ENCODE measurements at places on chromosomes 13 and 19. TPM values are rescaled to one million over a fixed set of nuclear protein-coding genes. Genes with fewer than 3 reads are reported as not detected.

Gene UBE2M
- polyA plus RNA-seq: 95.9 TPM

- no peak for DNase-seq
These were observed 40.7 kb downstream of the STARD13 start for GRCh38 chr13:33244907-33245287.

DNA sequence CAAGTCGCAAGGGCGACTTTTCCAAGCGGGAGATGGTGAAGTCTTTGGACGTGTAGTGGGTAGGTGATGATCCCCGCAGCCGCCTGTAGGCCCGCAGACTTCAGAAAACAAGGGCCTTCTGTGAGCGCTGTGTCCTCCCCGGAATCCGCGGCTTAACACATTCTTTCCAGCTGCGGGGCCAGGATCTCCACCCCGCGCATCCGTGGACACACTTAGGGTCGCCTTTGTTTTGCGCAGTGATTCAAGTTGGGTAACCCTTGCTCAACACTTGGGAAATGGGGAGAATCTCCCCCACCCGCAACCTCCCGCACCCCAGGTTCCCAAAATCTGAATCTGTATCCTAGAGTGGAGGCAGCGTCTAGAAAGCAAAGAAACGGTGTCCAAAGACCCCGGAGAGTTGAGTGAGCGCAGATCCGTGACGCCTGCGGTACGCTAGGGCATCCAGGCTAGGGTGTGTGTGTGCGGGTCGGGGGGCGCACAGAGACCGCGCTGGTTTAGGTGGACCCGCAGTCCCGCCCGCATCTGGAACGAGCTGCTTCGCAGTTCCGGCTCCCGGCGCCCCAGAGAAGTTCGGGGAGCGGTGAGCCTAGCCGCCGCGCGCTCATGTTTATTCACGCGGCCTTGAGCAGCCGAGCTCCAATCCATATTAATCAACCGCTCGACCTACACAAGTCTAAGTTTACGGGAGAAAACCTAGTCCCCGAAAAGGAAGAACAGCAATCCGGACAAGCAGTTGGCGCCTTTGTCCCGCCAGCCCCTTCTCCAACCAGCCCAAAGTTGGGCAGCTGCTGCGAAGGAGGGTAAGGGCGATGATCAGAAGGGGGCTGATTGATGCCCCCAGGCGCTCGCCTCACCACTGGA, 9.9 kb downstream of the SOX21 start:
- no peak for DNase-seq

- no peak for DNase-seq
These were observed 71.2 kb downstream of the GADD45B start for GRCh38 chr19:2547033-2547680.
